Activated CD8-positive, alpha-beta memory T cell treated with anti-CD3 and anti-CD28 coated beads, Interleukin-2, amount 50 U/mL, for 4 hours (primary cell): ENCODE measurements at places on chromosomes 3 and 15.

- DNase-seq = no peak
These were observed 612 bp downstream of the GJD2 start for GRCh38 chr15:34754171-34754601.

DNA sequence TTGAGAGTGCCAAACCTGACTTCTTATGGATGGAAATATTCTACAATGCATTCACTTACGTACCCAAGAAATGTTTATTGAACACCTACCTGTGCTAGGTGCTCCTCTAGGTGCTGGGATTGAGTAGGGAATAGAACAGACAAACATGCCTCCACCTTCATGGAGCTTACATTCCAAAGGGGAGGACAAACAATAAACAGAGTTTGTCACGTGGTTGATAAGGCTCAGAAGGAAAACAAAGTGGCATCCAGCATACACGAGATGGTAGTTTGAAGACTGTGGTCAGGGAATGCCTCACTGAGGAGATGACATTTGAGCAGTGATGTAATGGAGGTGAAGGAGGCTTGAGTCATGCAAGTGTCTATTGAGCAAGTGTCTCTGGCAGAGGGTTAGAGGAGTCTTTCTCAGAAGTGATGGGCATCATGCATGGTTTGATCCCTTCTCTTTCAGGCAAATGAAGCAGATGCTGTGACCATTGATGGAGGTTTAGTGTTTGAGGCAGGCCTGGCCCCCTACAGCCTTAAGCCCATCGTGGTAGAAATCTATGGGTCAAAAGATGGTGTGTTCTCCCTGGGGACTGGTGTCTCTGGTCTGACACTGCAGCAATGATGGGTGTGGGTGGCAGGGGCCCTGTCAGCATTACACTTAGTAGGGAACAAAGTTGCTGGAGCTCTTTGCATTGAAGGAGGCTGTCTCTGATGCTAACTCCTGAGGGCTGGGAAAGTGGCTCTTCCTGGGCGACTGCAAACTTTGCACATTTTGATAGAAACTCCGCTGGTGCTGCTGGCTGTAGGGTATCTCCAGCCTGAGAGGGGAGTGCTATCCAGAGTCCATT is 29.7 kb upstream of the TOPBP1 start:
- DNase-seq = no peak

DNA sequence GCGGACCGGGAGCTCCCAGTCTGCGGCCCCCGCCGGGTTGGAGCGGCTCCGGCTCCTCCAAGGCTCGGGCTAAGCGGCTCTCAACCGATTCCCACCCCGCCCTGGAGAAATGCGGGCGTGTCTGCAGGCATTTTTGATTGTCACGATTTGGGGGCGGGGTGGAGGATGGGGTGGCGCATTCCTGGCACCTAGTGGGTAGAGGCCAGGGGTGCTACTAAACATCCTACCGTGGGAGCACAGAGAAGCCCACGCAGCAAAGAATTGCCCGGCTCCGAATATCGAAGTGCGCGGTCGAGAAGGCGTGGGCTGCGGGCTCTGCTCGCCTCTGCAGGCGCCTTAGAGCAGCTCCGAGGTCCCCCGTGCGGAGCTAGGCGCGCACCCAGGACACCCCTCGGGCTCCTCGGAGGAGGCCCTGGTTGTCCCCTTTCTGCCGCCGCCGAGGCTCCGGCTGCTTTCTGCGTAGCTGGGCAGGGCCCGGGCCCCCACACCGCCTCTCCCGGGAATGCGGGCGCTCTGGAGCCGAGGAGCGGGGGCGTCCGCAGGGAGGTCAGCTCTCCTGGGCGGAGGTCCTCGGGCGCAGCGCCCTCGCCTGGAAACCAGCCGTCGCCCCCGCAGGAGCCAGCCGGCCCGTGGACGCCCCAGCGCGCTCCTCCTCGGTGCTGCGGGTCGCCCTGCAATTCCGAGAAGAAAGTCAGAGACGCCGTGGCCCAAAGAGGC is 16.5 kb upstream of the LAMP3 start:
- peak; percentile 51 for DNase-seq

GRCh38 chr3:72558001-72558400 is 290.2 kb downstream of the SHQ1 start:
- DNase-seq = no peak

GRCh38 chr3:188097791-188098190 is 56.2 kb upstream of the LPP start:
- no peak for DNase-seq

DNA sequence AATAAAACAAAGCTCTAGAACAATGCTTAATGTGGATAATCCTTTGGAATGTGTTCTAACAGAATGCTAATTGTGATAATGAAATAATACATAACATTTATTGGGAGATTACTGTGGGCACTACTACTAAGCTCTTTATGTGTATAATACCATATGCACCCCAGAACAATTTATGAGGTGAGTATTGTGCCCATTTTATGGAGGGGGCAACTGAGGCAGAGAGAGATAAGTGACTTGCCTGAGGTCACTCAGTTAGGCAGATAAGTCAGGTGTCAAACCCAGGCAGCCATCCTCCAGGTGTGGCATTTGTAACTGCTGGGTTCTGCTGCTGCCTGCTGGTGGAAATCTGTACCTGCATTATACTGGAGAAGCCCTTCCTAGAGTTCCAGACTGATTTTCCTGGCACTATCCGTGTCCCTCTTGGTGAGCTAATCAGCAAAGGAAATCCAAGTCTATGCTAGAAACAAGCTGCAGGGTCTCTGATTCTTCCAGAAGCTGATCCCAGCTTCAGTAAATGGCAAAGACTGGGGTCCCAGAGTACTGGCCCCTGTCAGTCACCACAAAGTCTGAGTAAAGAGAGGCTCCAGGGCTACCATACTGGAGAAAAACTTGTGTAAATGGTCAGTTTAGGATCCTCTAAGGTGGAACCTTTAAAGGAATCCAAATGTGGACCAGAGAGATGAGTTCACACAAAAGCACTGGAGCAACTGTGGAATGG is 22.6 kb upstream of the RBP1 start:
- no peak for DNase-seq

GRCh38 chr15:28269097-28269496 is 52.9 kb downstream of the HERC2 start:
- no peak for DNase-seq

DNA sequence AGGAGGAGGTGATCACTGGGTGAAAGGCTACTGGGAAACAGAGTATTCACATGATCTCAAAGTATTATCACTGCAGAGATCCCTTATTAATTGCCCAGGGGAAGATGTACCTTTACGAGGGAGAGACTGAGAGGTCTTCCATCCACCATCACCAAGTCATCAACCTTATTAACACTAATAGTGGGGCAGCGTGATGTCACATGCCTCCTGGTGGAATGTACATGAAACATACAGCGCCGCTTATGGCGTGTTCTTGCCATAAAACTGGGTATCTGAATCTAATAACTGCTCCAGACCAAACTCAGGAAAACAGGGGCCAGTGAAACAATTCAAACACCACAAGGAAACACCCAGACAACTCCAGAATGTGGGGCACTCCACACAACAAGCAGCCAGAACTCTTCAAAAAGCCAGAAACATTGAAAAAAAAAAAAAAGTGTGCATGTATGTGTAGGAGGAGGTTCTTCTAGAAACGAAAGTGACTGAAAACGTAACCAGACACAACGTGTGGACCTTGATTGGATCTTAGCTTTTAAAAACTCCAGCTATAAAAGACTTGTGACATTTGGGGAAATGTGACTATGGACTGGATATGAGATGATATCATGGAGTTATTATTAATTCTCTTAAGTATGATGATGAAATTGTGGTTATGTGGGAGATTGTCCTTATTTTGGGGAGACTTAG is 4.6 kb downstream of the STIMATE start:
- no peak for DNase-seq

GRCh38 chr3:38383156-38383875 is 36.7 kb downstream of the XYLB start:
- no peak for DNase-seq

GRCh38 chr3:186997473-186997939 is 67.2 kb downstream of the ST6GAL1 start:
- DNase-seq = no peak

DNA sequence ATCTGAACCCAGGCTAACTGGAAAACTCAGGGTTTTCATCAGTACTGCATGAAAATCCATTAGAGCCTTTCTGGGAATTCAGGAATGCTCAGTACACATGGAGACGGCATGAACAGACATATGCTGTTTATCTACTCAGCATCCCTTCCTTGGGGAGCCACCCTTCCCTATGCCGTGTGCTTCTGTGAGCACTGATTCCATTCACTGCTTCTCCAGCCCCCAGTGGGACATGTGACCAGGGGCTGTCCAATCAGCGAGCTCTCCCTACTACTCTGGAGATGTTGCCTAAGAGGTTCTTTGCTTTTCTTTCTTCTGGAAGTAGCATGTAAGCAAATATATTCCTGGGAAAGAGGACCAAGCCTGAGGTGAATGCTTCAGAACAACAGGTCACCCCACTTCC is 5.6 kb upstream of the PCOLCE2 start:
- DNase-seq = no peak

- peak; percentile 47 for DNase-seq
These were observed 778 bp upstream of the AP4E1 start for GRCh38 chr15:50907601-50908208.

DNA sequence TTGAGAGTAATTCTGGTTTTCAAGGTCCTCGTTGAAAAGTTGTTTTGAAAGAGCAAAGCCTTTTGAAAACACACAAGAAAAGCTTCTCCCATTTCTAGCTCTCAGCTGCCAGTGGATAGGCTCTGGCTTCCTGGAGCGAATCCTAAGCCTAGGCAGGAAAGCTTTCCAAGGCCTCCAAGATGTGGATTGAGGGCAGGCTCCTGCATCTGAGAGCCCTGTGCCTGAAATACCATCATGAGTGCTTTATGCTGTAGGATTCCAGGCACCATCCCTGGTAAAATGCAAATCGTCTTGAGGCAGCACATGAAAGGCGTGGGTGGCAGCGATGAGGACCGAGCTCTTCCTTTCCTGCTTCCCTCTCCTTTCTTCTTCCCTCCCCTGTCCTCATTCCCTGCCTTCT is 60.7 kb upstream of the CORO2B start:
- no peak for DNase-seq

GRCh38 chr3:64444490-64445108 is 219.3 kb upstream of the PRICKLE2 start:
- DNase-seq = no peak

DNA sequence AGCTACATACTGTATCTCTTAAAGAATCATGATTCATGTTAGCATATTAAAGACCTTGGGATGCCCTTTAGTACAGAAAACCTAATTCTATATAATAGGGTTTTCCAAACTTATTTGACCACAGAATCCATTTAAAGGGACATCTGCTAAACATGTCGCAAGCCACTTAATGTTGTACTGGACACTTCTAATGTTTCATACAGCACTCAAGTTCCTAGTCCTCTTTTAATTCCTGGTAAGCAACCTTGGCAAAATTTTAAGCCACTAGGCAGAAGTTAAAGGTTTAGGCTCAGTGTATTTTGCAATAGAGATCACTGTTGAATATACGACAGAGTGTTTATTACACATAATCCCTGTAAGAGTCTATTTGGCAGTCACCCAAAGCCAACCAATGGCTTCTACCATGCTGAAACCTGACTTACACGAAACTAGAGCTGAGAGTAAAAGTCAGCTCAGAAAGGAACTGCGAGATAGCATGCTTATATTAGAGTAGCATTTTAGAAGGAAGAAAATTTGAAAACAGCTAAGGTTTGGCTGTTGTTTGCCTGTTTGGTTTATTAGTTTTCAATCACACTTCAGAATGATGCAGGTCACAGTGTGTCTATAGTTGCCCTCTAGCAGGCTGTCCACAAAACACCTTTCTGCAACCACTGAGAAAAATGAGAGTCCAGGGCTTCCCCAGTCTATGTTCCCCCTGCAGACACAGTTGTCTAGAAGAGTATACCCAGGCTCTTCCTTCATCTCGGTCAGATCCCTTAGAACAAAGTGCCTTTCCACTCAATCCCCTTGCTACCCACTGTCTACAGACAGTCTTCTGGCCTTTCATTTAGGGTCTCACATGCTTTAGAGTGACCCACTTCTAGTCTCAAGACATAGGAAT is 104.4 kb downstream of the FMN1 start:
- no peak for DNase-seq

DNA sequence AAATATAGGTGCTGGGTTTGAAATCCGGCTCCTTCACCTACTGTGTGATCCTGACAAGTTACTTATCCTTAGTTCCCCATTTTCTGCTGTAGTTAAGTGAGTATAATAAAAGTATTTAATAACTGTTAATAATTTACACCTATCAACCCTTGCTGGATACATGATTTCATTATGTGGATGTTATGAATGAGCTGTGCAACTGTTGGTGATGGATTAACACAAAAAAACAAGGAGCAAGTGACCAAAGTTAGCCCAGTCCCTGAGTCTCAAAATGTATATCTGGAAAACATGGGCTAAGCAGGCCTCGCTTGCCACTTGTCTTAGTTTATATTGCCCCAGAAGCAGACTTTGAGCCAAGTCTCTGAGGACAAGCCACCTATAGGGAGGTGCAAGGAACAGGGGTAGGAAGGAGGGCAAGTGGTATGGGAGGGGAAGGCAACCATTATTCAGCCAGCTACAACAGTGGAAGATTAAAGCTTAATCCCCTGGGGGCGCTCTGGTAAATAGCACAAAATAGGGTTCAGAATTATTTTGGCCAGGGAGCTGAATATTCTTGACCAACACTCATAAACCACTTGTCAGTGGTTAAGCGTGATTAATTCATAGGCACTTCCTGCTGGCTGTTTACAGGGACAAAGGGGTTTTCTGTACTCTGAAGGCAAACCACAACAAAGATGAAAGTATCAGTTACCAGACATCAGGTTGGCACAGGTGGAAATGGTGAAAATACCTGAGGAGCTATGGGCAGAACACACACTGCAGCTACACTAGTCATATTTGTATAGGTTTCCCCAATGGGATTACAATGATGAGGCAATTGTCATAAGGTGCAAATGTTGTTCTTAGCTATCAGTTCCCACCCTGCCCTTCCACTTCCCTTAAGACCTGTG is 76.2 kb downstream of the TRIM42 start:
- DNase-seq = no peak

GRCh38 chr3:140093742-140094141 is 158.8 kb downstream of the CLSTN2 start:
- DNase-seq = no peak

DNA sequence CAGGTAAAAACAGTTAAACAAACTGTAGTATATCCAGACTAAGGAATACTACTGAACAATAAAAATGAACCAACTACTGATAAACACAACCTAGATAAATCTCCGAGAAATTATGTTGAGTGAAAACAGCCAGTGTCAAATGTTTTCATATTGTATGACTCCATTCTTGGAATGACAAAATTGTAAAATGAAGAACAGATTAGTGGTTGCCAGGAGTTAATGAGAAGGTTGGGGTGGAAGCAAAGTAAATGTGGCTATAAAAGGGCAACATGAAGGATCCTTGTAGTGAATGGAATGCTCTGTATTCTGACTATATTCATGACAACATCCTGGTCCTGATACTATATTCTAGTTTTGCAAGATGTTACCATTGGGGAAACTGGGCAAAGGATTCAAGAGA is 27.5 kb upstream of the ACKR4 start:
- DNase-seq = no peak

- no peak for DNase-seq
These were observed 28.0 kb downstream of the PTPN9 start for GRCh38 chr15:75551091-75551490.
